Activated B cell treated with CpG ODN at 0.5 μM for 24 hours (primary cell): ENCODE measurements at places on chromosomes 2 and 18.

DNA sequence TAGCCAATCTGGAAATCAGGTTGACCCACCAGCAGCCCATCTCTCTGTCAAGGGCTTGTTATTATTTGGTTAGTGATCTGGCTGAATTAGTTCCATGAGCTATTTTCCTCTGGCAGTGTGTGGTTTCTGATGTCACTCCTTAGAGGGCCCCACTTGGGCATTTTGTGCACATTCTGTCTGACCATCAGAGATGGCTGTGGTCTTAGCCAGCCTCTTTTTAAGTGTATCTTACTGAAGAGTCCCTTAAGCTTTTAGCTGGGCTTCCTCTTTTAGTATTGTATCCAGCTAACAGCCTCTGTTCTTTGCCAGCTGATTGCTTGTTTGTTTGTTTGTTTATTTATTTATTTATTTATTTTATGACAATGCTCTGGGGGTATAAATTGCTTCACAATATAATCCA is 951.1 kb upstream of the CNTNAP5 start:
- H3K27me3 ChIP-seq: no peaks in the 10 kb centered on the region
- no peak overlapping the region for H3K4me3 ChIP-seq
- DNase-seq: no peak
- H3K36me3 ChIP-seq: no peaks in the 10 kb centered on the region

GRCh38 chr2:217279556-217279955 is 419.7 kb upstream of the TNP1 start:
- no peak for DNase-seq
- peaks cover 11% of the 10 kb centered on the region for H3K27me3 ChIP-seq
- no peak overlapping the region for H3K4me3 ChIP-seq
- no peaks in the 10 kb centered on the region for H3K4me1 ChIP-seq
- H3K27ac ChIP-seq: no peak overlapping the region

DNA sequence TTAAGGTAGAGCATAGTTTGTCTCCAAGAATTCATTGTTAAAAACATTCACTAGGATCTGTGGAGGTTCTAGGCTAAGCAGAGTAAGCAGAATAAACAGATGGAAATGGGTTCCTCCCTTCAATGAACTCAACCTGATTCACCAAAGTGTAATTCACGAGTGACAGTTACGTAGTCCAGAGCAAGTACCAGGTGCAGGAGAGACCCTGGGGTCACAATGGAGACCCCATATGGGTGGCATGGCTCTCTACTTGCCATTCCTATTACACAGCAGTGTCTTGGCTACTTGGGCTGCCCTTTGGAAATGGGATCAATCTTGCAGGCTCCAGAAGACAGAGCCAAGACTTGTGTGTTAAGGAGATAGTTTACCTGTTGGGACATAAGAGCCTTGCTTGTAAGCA is 7.1 kb downstream of the MYCN start:
- no peaks in the 10 kb centered on the region for H3K36me3 ChIP-seq
- H3K4me1 ChIP-seq: peaks cover 4% of the 10 kb centered on the region
- H3K27ac ChIP-seq: no peak overlapping the region

GRCh38 chr2:191115391-191115790 is 35.4 kb downstream of the STAT4 start:
- H3K4me1 ChIP-seq: peaks cover 17% of the 10 kb centered on the region
- peaks cover 3% of the 10 kb centered on the region for H3K27me3 ChIP-seq
- no peak for DNase-seq
- no peaks in the 10 kb centered on the region for H3K36me3 ChIP-seq
- no peak overlapping the region for H3K4me3 ChIP-seq

DNA sequence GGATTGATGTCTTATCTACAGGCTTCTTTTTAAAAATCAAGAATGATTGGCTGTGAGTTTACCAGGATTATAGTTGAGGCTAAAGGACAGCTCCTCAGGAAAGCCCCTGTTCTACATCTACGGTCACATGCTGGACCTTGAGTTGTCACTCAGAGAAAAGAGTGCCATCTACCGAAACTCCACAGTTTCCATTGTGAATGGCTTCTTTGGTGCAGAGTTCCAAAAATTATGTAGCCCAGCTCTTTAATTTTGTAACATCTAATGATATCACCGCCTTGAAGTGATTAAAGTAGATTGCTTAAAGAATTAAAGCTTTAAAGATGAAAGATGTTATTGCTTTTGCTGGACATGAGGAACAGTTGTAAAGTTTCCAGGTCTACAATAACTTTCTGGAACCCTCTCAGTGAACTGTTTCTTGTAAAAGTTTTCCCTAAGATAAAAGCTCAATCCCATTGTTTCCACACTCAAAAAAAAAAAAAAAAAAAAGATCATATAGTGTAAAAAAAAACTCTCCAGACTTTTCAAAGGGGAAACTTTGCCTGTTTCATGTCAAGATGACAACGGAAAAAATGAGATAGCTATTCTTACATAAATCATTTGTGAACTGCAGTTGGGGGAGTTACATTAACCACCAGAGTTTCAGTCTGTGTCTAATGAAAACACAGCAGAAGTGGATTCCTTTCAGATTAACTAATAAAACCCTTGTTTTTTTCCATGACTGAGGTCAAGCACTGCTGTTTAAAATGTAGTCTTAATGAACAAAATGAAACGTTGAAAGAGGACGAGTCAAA is 4.3 kb downstream of the COL3A1 start:
- H3K4me3 ChIP-seq: no peak overlapping the region
- H3K27ac ChIP-seq: no peak overlapping the region
- H3K4me1 ChIP-seq: no peaks in the 10 kb centered on the region
- no peaks in the 10 kb centered on the region for H3K36me3 ChIP-seq
- DNase-seq: no peak

GRCh38 chr2:162734866-162735265 is 103.7 kb downstream of the KCNH7 start:
- H3K4me3 ChIP-seq: no peak overlapping the region
- no peaks in the 10 kb centered on the region for H3K27me3 ChIP-seq
- no peak overlapping the region for H3K27ac ChIP-seq
- DNase-seq: no peak

GRCh38 chr2:225122583-225123486 is 80.6 kb upstream of the DOCK10 start:
- peaks cover 6% of the 10 kb centered on the region for H3K27me3 ChIP-seq
- no peak overlapping the region for H3K4me3 ChIP-seq
- no peaks in the 10 kb centered on the region for H3K4me1 ChIP-seq
- no peaks in the 10 kb centered on the region for H3K36me3 ChIP-seq
- no peak for DNase-seq

DNA sequence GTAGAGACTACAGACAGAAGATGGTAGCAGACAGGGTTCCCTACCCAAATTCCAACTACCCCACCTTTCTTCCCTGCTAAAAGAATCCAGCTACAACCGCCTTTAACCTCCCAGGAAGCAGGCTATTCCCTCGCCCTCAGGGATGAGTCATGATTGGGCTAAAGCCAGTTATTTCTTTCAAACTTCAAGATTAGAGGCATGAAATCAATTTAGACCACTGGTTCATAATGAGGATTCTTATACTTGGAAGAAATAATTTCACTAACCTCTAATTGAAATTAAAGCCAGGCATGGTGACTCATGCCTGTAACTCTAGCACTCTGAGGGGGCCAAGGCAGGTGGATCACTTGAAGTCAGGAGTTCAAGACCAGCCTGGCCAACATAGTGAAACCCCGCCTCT is 20.0 kb downstream of the TRIP12 start:
- no peak for DNase-seq
- no peak overlapping the region for H3K27ac ChIP-seq
- H3K27me3 ChIP-seq: no peaks in the 10 kb centered on the region
- H3K4me1 ChIP-seq: peaks cover 27% of the 10 kb centered on the region
- H3K36me3 ChIP-seq: peaks cover 43% of the 10 kb centered on the region

DNA sequence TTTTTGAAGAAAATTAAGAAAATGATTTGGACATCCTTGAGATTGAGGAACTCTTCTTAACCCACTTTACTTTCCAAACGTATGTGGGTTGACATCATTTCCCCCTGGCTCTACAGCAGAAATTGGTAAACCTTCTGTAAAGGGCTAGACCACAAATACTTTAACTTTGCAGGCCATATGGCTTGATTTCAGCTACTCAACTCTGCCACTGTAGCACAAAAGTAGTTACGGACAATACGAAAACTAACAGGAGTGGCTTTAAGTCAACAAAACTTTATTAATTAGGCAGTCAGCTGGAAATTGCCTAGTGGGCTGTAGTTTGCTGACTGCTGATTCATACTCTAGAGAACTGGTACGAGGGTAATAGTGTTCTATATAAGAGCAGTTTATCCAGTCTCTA is 83.2 kb upstream of the DTNB start:
- no peaks in the 10 kb centered on the region for H3K27me3 ChIP-seq
- no peaks in the 10 kb centered on the region for H3K4me1 ChIP-seq
- no peak overlapping the region for H3K27ac ChIP-seq
- H3K36me3 ChIP-seq: peaks cover 77% of the 10 kb centered on the region
- no peak for DNase-seq
- no peak overlapping the region for H3K4me3 ChIP-seq

GRCh38 chr2:41743324-41743723 is 304.5 kb upstream of the PKDCC start:
- no peak overlapping the region for H3K4me3 ChIP-seq
- no peaks in the 10 kb centered on the region for H3K4me1 ChIP-seq
- H3K27me3 ChIP-seq: no peaks in the 10 kb centered on the region
- H3K36me3 ChIP-seq: no peaks in the 10 kb centered on the region

DNA sequence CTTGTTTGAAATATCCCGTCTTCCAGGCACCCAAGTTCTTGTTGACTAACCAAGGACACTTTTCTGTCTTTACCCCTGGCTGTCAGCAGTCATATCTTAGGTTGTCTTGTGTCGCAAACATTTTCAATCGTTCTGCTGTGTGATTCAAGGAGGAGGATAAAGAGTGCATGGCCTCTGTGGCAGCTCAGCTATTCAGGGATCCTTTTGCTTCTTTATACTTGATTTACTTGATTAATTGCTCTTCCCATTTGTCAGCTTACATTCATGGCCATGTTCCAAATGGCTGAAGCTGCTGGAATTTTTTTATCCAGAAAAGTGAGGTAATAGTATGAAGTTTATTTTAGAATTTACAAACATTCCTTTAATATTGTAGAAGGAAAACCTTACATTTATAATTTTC is 97.3 kb upstream of the FZD5 start:
- peaks cover 8% of the 10 kb centered on the region for H3K36me3 ChIP-seq
- no peaks in the 10 kb centered on the region for H3K27me3 ChIP-seq
- no peak overlapping the region for H3K27ac ChIP-seq
- no peak overlapping the region for H3K4me3 ChIP-seq
- DNase-seq: no peak
- H3K4me1 ChIP-seq: no peaks in the 10 kb centered on the region

- H3K27me3 ChIP-seq: no peaks in the 10 kb centered on the region
- H3K27ac ChIP-seq: no peak overlapping the region
- H3K4me3 ChIP-seq: no peak overlapping the region
- peak; percentile 10 for DNase-seq
Measured at GRCh38 chr2:128273469-128274081, 45.1 kb downstream of the HS6ST1 start.

DNA sequence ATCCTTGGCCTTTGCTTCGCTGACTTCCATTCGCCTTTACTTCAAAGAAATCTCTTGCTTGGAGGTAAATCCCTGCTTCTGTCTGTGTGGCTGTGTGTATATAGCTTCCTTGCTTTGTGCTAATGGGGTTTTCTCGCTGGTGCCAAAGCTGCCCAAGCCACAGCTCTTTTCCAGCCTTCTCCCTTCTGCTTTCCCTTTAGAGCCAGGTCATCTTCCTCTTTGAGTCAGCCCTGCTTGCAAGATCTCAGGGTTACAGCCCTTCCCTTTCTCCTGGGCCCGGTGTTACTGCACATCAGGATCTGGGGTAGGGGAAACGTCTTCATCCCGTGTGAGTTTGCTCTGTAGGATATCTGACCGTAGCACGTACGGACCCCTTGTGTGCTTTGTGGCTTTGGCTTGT is 19.1 kb downstream of the EIF4E2 start:
- peaks cover 98% of the 10 kb centered on the region for H3K36me3 ChIP-seq
- DNase-seq: no peak
- H3K27me3 ChIP-seq: no peaks in the 10 kb centered on the region
- H3K4me3 ChIP-seq: no peak overlapping the region
- no peak overlapping the region for H3K27ac ChIP-seq

- H3K27ac ChIP-seq: no peak overlapping the region
- no peak overlapping the region for H3K4me3 ChIP-seq
- H3K4me1 ChIP-seq: peaks cover 2% of the 10 kb centered on the region
- peaks cover 10% of the 10 kb centered on the region for H3K27me3 ChIP-seq
- no peak for DNase-seq
- H3K36me3 ChIP-seq: no peaks in the 10 kb centered on the region
Measured at GRCh38 chr2:239780236-239780994, 244.7 kb downstream of the NDUFA10 start.

DNA sequence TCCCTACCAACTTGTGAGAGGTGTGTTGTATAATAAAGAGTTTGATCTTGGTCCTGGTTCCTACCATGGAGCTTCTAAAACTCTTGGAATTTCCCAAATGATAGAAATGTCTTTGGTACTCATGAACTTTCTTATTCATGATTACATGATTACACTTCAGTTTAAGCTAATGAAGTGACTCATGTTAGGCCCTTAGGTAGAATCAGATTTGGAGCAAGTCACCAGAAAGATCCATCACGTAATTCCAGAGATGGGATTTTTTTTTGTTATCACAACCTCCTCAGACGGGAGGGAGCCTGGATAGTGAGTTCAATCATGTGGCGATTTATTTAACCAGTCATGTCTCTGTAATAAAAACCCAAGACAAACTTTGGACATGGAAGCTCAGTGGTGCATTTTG is 1287.6 kb upstream of the ZEB2 start:
- H3K27ac ChIP-seq: no peak overlapping the region
- H3K27me3 ChIP-seq: no peaks in the 10 kb centered on the region
- H3K4me3 ChIP-seq: no peak overlapping the region
- no peak for DNase-seq
- H3K4me1 ChIP-seq: no peaks in the 10 kb centered on the region

GRCh38 chr2:227627769-227628168 is 10.5 kb downstream of the SCYGR4 start:
- peaks cover 12% of the 10 kb centered on the region for H3K27me3 ChIP-seq
- no peaks in the 10 kb centered on the region for H3K36me3 ChIP-seq
- no peak overlapping the region for H3K4me3 ChIP-seq
- no peak overlapping the region for H3K27ac ChIP-seq
- no peak for DNase-seq

DNA sequence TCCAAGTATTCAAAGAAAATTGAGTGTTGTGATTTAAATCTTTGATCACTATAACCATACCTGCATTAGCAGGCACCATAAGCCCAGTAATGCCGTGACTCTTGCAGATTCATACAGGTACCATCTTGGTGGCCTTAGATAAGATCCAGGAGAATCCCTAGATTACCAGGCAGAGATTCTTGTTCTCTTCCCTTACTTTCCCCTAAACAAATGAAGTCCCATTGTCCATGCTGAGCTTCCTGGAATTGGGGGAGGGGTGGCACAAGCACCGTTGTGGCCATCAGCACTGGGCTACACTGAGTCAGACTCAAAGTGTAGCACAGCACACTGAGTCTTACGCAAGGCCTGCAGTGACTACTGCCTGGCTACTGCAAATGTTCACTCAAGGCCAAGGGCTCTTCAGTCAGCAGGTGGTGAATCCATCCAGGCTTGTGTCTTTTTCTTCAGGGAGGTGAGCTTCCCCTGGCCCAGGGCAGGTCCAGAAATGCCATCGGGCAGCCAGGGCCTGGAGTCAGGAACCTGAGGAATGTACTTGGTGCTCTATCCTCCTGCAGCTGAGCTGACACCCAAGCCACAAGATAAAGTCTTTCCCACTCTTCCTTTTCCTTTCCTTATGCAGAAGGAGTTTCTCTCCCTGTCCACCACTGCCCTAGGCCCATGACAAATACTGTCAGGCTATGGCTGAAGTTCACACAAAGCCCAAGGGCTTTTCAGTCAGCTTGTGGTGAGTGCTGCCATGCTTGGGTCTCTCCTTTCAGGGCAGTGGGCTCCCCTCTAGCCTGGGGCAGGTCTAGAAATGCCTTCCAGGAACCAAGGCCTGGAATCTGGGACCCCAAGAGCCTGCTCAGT is 52.6 kb downstream of the CD28 start:
- H3K27me3 ChIP-seq: peaks cover 6% of the 10 kb centered on the region
- no peaks in the 10 kb centered on the region for H3K36me3 ChIP-seq
- no peaks in the 10 kb centered on the region for H3K4me1 ChIP-seq
- no peak overlapping the region for H3K4me3 ChIP-seq
